Activated CD4-positive, alpha-beta T cell treated with anti-CD3 and anti-CD28 coated beads for 36 hours (primary cell): ENCODE measurements at places on chromosomes 6 and 20. TPM values are rescaled to one million over a fixed set of nuclear protein-coding genes. Genes with fewer than 3 reads are reported as not detected.

GRCh38 chr20:24376311-24377099 is 92.9 kb upstream of the SYNDIG1 start:
- no peak for DNase-seq

DNA sequence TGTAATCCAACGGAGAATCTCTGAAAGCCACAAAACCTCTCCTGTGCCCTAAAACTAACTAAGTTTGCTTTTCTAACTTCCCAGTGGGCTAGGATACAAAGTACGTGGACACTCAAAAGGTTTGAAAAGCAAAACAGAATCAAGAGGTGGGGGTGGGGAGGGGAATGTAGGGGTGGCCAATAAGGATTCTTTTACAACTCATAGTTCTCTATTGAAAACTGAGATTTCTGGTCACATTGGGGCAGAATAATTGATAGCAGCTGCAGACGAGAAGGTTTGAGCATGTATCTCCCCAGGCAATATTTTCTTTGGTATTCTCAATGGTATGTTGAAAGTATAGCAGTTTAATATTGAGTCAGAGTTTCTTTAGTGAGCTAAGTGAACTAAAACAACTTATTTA is 376.7 kb upstream of the CITED2 start:
- no peak for DNase-seq

GRCh38 chr6:70110126-70111022 is 192.5 kb downstream of the COL9A1 start:
- no peak for DNase-seq

GRCh38 chr20:41072190-41072863 is 43.7 kb downstream of the TOP1 start:
- DNase-seq = no peak

DNA sequence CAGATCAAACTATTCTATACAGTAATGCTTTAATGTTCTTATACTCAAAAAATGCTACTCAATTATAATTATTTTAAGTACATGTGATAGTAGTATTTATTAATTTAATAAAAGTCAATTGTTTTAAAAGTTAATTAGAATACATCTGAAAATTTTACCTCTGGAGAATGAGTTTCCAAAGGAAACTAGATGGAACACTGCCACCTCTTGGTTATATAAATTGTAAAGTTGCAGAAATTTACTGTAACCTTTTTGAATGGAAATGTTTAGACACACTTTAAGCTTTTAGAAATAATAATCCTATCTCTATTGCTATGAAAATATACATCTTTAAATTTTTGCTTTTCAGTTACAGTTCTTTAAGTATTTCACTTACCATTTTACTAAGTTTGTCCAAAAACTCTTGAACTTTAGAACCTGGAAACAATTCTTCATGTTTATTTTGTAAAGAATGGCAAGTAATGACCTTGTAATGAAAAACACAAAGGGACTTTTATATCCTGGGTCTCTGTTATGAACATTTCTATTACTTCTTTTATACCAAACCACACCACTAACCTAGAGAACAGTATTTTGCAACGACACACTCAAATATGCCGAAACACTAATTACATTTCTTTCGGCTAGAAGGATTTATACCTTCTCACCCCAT is 10.9 kb upstream of the BMP5 start:
- DNase-seq = no peak

DNA sequence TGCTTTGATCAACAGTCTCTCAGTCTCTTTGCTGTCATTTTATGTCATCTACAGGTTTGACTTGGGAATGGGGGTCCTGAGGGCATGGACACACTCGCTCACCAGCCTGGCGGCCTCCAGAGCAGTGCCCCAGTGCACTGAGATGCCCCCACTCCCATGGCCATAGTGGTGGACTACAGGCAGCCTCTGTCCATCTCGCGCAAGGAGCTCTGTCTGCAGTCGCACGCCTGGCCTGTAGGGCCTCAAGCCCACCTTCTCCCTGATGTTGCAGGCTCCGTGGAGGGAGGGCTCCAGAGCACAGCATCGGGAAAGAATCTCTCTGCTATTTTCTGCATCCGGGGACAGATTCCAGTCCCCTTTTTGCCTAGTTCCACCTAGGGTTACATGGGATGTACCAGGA is 22.6 kb downstream of the DDO start:
- no peak for DNase-seq

- no peak for DNase-seq
These were observed 45.4 kb downstream of the BAK1 start for GRCh38 chr6:33534702-33535101.

- DNase-seq = peak; percentile 55
These were observed 690 bp downstream of the GDAP1L1 start for GRCh38 chr20:44247586-44248409.

- DNase-seq = no peak
These were observed 17.8 kb upstream of the TCF21 start for GRCh38 chr6:133871131-133871530.

GRCh38 chr20:15565786-15566185 is 1007.5 kb downstream of the KIF16B start:
- no peak for DNase-seq

DNA sequence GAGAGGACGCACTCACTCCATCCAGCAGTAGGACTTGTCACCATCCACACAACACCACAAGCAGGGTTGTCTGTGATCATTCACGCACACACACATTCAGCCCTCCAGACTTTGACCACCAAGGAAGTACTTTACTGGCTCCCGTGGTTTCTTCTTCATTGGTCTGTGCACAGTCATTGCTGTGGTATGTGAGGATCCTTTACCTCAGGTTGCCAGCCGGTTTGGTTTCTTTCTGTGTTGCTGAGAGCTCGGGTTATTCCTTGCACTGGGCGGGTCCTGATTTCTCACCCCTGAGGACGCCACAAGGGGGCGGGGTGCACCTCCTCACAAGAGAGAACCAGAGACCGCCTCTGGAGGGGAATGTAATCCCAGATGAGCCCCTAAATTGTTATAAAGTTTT is 11.2 kb downstream of the SLC35A1 start:
- DNase-seq = peak; percentile 41

GRCh38 chr20:37932919-37933318 is 30.0 kb downstream of the VSTM2L start:
- no peak for DNase-seq

GRCh38 chr6:53456809-53457208 is 88.1 kb downstream of the GCLC start:
- no peak for DNase-seq

DNA sequence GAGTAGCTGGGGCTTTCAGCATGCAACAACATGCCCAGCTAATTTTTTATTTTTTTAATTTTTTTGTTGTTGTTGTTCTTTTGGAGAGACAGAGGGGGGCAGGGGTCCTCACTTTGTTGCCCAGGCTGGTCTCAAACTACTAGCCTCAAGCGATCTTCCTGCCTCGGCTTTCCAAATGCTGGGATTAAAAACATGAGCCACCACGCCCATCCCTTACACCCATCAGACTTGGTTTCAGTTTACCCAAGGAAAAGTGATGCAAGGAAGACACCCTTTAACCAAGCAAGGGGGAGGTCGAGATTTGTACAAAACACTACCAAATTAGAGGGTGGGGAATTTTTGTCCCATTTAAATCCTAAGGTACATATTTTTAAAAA is 210.1 kb downstream of the ARHGAP18 start:
- DNase-seq = no peak

GRCh38 chr20:21430020-21430419 is 32.7 kb upstream of the NKX2-4 start:
- no peak for DNase-seq

- DNase-seq = no peak
These were observed 594.6 kb downstream of the EYS start for GRCh38 chr6:65112435-65112834.

GRCh38 chr6:43803055-43803782 is 33.2 kb downstream of the VEGFA start:
- no peak for DNase-seq

DNA sequence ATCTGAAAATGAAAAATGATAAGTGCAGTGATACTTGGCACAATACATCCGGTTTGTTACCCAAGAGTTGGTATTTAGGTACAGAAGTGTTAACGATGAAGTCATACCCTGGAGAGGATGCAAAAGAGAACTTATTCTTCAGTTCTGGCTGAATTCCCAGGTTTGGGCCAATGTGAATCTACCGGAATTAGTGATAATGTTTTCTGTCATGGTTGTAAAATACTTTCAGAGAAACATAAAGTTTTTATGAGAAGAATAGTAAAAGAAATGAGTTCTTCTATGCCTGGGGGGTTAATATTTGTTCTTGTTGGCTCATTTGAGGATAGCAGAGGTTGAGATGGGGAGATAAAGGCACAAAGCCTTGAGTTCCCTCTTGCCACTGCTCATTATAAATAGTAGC is 509.9 kb upstream of the POU3F2 start:
- no peak for DNase-seq

- DNase-seq = no peak
These were observed 20.1 kb downstream of the DCBLD1 start for GRCh38 chr6:117502580-117502979.

DNA sequence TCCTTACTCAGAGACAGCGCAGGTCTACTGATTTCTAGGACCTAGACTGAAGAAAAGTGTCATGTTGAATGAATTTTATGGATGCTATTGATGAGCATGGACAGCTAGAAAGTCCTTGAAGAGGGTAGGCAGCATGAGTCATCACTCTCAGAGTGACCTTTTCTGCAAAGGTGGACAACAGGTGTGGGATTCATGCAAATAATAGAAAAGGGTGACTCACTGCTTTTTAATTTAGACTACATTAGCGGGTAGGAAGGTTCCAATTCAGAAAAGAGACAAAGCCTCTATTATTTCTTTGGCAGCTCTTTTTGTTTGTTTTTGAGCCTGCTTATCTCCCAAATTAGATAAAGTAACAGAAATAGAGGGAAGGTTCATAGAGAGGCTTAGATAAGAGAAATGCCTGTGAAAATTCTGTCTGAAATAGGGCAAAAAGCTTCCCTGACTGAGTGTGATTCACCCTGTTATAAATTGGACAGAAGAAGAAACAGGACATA is 191.4 kb downstream of the TENT5A start:
- DNase-seq = no peak

DNA sequence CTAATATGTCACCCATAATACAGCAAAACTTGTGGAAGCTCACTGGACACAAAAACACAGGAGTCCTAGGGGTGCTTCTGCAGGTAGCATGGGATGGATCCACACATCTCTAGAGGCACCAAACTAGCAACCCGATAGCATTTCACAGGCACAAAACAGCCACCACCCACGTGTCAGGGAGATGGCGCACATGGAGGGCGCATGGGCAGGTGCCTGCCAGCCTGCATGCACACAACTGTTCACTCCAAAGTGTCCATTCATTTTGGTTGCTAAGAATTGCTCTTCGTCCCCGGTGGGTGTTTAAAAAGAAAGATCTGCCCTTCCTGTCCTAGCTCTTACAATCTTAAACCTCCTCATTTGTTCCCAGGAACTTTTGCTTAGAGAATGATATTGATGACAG is 171.3 kb downstream of the SYNDIG1 start:
- no peak for DNase-seq

- no peak for DNase-seq
These were observed 20.8 kb upstream of the PAX1 start for GRCh38 chr20:21684671-21685070.

GRCh38 chr6:41469156-41470028 is 76.8 kb upstream of the FOXP4 start:
- DNase-seq = no peak

- no peak for DNase-seq
These were observed 59.6 kb upstream of the SDHAF4 start for GRCh38 chr6:70507161-70507560.

GRCh38 chr20:45016089-45016671 is 49.9 kb downstream of the STK4 start:
- DNase-seq = no peak

DNA sequence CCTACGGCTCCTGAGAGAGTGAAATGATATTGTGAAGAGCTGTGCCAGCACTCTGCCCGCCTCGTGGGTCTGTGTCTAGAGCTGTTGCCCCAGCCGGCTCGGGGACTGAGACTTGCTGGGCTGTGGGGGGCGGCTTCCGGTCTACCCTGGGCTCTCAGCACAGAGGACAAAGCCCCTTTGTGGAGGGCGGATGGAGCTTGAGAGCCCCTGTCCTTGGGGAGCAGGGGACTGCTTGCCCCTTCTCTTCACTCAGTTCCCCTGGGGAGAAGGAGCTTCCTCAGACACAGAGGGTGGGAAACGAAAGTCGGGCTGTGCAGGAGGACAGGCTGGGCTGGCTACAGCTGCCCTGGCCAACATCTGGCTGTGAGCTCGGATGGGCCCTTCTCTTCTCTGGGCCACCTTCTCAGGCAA is 11.0 kb downstream of the SRC start:
- no peak for DNase-seq

DNA sequence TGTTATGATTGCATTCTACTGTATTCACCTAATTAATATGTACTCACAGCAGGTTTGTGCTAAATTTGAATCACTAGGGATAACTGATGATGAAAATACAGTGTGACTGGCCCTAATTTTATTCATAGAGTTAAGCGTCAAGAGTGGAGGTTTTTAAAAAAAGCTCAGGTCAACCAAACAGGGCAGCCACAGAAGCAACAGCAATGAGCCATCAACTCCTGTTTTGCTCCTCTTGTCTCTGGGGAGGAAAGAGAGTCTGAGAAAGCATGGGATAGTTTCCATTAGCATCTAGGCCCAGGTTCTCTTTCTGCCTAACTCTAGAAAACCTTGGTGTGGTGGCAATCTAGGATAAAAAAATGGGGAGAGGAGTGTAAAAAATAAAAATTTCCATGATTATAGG is 122.1 kb downstream of the OGFRL1 start:
- no peak for DNase-seq

The FGD2 gene
- total RNA-seq = 0.63 TPM

The FOXC1 gene
- 0.05 TPM for total RNA-seq

The CDH4 gene
- total RNA-seq = not detected

The RIPOR3 gene
- total RNA-seq = not detected

The OGFR gene
- total RNA-seq = 44.7 TPM

The SLC16A10 gene
- 7.0 TPM for total RNA-seq

The PRIM2 gene
- 42.3 TPM for total RNA-seq

The CUL9 gene
- total RNA-seq = 35.1 TPM

The CPXM1 gene
- 2.9 TPM for total RNA-seq

The GPRC6A gene
- total RNA-seq = not detected

The TDP2 gene
- total RNA-seq = 41.4 TPM

The DUSP15 gene
- total RNA-seq = not detected
